CD4-positive, alpha-beta T cell treated with Interleukin-12 subunit alpha and Interleukin-12 subunit beta, for 1 hour (primary cell): ENCODE measurements at places on chromosomes 11 and 22.
A peak's percentile ranks its signal among the peaks of the same experiment; 100 is the strongest.

- DNase-seq, result no peak
These were observed 27.1 kb downstream of the NECTIN1 start for GRCh38 chr11:119701591-119702549.

- no peak for DNase-seq
These were observed 1022.2 kb downstream of the BRD1 start for GRCh38 chr22:48805516-48805915.

- DNase-seq, result no peak
These were observed 3.6 kb downstream of the SLC43A1 start for GRCh38 chr11:57511741-57512430.

GRCh38 chr11:96215110-96215782 lies 127.7 kb downstream of the MAML2 start:
- peak; percentile 46 for DNase-seq

DNA sequence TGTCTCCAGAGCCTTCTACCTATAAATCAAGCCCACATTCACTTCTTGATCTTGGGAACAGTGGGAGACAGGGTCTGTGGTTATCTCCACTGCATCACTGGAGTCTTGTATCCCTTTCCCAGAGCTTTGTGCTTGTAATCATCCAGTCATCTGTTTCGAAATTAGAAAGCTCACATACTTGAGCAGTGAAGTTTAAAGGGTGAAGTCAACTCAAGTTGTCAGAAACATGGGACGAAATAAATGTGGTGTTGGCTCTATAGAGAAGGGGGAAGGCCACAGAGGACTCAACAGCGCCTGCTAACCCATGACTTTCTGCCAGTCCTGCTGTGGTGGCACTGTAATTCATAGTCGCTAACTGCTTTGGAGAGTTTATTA lies 197.5 kb downstream of the DBX1 start:
- DNase-seq, result no peak

GRCh38 chr22:19578180-19579004 lies 54.2 kb upstream of the CLDN5 start:
- no peak for DNase-seq

DNA sequence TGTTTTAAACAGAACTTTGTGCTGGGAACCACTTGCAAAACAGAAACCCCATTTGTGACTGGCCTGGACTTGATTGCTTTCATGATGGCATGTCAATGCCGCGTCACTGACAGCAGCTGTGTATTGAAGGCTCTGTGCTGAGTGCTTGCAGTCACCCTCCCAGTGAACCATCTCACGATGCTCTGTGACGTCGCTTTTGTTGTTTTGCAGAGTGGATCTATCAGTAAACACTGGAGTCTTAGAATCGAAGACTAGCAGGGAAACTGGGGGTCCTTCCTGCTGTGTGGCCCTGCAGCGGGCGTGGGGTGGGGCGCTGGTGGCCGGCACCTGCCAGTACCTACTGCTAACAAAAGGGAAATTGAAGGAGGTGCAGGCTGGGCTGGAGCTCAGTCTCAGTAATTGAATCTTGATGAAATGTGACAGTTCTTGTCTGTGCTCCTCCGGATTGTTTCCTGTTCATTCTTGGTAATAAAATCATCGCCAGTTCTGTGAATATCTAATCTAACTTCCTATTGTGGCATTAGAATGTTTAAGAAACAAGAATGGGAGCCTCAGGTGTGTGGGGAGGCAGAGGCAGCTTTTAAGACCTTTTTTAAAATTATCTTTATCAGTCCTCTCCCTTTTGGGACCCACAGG lies 50.5 kb upstream of the PARVG start:
- DNase-seq, result no peak

DNA sequence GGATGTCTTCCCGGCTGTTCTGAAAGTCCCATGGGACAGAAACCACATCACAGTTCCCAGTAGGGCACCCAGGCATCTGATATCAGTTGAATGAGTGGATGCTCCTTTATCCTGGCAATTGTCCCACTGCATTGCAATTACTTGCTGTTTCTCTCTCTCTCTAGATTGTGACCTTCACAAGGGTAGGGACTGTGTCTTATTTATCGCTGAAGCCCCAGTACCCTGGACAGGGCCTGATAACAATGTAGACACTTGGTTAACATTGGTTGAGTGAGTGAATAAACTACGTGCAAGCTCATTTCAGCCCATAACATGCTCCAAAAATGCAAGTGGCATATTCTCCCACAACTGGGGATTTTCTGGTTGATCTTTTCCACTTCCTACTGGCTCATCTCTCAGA lies 193.7 kb upstream of the NARS2 start:
- no peak for DNase-seq

DNA sequence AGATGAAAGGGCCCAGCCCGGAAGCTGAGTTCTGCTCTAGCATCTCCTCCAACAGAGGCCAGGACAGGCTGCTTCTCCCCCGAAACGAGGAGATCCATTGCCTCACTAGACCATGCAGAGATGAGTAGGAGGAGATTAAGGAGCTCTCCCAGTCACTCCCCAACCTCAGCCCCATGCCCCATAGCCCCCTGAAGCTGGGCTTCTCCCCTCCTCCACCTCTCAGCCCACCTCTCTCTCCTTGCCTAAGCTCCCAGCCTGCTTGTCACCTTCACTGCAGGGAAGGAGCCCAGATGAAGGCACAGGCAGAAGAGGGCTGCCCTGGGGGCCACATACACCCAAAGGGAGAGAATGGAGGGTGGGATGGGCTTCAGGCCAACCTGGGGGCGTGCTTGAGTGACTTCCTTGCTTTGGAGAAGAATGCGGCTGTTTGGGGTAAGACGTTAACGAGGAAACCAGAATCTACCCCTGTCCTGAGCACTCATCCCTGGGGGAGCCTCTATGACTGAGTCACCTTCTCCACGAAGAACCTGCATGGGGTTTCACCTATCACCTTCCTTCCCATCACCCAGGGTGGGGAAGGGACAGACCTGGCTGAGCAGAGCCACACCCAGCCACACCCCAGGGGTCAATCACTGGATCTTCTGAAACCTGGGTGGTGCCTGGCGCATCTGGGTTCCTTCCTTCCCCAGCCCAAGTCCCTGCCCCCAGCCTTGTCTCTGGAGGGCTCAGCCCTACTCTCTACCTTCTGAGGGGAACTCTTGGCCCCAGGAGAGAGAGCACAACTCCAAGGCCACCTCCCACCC lies 11.6 kb upstream of the GNAZ start:
- no peak for DNase-seq

DNA sequence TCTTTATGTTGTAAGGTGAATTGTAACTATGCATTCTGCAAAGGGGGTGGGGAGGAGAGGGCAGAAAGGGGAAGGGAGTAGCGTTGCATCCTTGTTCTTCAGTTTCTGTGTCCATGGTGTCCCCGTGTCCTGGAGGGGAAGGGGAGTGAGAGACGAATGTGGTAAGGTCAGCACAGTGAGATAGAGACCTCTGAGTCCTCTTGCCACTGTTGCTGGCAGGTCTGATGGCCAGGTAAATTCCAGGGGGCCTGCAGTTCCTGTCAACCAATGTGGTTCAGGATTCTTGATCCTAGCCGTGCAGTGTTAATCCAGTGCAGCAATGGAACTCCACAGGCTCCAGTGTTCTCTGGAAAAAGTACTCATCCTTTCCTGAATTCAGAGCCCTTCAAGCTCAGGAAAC lies 14.6 kb upstream of the ADSL start:
- DNase-seq, result no peak

GRCh38 chr22:31346255-31346732 lies at the start of gene PATZ1:
Gene PATZ1 (minus strand): TSS chr22:31346346. CDS start chr22:31345602, 744 bp downstream.
- DNase-seq, result peak; percentile 88

- no peak for DNase-seq
These were observed 541.9 kb upstream of the ANO5 start for GRCh38 chr11:21650961-21651360.

DNA sequence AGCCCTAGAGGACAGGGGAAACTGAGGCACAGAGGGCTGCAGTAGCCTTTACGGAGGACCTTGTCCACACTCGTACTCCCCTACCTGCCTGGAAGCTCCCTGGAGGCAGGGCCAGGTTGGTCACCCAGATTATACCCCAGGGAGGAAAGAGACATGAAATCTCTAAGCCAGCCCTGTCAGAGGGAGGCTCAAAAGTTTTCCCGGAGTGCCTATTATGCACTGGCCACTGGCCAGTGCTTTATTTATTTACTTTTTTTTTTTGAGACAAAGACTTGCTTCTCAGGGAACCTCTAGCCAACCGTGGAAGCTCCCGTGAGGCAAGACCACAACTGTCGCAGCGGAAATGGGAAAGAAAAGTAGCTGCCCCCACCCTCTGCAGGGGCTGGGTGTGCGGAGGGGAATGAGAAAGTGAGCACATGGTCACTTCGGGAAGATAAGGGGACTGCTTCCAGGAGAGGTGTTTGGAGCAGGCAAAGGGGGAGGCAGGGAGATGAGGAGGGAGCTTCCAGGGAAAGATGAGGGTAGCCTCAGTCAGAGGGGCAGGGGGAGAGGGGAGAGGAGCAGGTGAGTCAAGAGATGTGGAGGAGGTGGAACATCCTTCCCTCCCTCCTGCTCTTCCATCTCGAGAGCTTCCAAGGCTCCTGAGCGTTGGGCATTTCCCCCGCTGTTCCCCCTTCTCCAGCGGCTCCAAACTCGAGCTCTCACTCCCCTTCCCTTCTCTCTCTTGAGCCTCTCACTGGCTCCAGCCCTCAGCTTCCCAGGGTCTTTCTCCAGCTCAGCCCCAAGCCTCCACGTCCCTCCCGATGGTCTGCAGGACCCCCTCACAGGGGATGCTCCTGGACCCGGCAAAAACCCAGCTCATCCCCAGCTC lies 4.3 kb downstream of the IL2RB start:
- DNase-seq, result no peak

- no peak for DNase-seq
These were observed 687.2 kb downstream of the OPCML start for GRCh38 chr11:132844956-132845696.

DNA sequence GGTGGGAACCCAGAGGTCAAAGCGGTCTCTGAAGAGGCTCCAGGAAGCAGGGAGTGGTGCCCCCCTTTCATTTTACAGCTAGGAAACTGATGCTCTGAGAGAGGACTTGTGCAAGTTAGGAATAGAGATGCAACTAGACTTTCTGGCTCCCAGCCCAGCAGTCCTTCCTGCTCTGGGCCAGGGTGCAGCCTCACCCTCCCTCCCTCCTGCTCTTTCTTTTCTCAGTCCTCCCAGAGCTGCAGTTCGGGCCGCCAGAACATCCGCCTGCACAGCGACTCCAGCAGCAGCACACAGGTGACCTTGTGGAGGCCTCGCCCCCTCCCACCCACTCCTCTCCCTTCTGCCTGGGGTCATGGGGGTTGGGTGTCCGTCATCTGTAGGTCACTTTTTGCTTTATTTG lies 51.5 kb downstream of the LHFPL7 start:
- DNase-seq, result no peak

GRCh38 chr11:71223671-71224660 lies 28.4 kb downstream of the SHANK2 start:
- no peak for DNase-seq

DNA sequence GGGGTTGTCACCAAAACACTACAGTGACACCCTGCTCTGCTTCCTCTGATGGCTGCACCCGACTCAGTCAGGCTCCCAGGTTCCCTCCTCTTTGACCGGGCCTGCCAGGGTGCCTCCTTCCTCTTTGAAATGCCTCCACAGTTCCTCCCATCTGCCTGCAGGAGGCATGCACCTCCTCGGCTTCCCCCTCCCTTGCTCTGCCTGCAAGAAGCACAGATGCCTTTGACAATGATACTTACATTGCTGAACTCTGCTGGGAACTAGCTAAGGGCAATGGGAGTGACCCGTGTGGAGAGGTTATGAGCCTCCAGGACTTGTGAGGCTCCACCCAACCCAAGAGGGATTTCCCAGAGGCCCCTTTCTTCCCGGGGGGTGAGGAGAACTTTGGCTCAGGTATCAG lies 674.1 kb downstream of the OPCML start:
- DNase-seq, result no peak

GRCh38 chr11:61332281-61332796 lies 566 bp downstream of the DDB1 start:
- DNase-seq, result no peak

- no peak for DNase-seq
These were observed 32.5 kb downstream of the CYB5R2 start for GRCh38 chr11:7640816-7641215.

DNA sequence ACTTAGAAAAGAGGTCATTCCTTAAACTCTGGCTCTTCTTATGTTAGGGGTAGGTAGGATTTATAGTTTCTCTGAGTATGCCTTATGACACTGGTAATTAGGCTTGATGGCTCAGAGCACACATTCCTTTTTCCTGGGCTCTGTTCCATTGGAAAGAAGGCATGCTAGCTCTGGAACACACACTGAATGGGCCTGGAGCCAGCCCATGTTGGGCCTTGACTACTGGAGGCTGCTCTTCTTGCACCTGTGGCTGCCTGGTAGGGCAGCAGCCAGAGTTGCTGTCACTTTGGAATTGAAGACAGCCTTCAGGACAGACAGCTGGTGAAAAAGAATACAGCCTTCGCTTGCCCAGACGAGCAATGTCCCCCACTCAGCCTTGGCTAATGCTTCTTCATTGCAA lies 18.2 kb downstream of the MCAM start:
- no peak for DNase-seq

GRCh38 chr11:72781313-72782080 lies 12.3 kb downstream of the STARD10 start:
- peak; percentile 74 for DNase-seq

DNA sequence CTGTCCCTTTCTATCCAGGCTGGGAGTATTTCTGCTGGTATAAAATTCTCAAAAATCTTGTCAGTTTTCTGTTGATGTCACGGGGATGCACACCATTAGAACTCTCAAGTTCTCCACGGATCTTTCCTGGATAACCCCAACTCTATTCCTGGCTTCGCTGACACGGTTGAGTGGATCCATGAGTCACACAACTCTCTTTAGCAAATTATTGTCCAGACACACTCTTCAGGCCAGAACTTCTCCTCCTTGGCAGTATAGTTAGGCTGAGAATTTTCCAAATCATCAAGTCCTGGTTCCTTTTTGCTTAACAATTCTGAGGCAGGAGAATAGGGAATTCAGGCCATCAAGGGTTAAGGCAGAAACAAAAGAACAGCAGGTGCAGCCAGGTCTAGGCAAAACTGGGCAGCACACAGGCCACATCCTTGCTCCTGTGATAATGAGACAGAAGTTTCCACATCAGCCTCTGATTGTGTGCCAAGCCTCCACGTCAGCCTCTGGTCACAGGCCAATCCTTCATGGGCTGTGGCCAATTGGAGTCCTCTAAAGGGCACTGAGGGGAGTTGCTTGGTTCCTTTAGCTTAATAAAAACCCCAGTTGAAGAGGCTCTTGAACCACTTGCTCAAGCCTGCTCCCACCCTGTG lies 5.7 kb upstream of the ACAT1 start:
- no peak for DNase-seq

GRCh38 chr22:21067901-21068680 lies 22.3 kb downstream of the LRRC74B start:
- no peak for DNase-seq

GRCh38 chr22:38317995-38318715 lies 922 bp upstream of the CSNK1E start:
- DNase-seq, result no peak

DNA sequence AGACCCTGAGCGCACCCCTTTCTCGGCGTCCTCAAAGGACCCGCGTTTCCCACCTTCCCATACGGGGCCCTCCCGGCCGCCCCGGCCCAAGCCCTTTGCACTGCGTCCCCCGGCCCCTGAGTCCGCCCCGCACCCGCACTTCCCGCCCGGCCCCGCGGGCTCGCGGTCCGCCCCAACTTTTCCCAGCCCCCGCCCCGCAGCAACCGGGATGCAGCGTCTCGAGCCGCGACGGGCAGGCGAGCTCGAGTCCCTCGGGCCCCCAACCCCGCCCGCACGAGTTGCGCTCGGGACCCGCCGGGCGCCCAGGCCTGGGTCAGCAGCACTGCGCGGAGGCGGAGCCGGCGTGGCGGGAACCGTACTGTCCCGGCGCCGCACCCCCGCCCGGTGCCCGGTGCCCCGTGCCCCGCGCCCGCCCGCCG lies 371 bp downstream of the SMCO4 start:
- DNase-seq, result no peak
